ENCODE measurements at places on chromosomes 2 and 18. TPM values are rescaled to one million over a fixed set of nuclear protein-coding genes. Genes with fewer than 3 reads are reported as not detected.

LINC00305 gene
- not detected for total RNA-seq

ABCB11 gene
- 0.05 TPM for total RNA-seq

RPIA gene
- 18.2 TPM for total RNA-seq

GRCh38 chr2:155301221-155301620 lies 602.7 kb downstream of the KCNJ3 start:
- no peaks in the 10 kb centered on the region for H3K4me1 ChIP-seq
- H3K27me3 ChIP-seq: no peaks in the 10 kb centered on the region
- H3K4me3 ChIP-seq: no peak overlapping the region
- no peak for DNase-seq

DNA sequence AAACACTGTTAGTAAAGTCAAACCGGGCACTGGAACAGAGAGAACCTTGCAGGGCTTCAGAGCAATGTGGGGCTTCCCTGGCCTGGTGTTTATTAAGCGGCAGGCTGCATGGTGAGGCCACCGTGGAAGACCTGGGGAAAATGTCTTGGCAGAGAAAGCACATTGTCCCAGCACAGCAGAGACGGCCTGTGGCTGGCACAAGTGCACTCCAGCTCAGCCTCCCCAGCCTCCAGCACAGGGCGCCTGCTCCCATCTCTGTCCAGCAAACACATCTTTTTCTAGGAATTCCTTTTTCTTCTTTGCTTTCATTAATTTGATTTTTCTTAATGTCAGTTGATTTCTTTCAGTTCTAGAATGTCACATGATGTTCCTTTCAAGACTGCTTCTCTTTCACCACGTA lies 138.2 kb upstream of the NFATC1 start:
- no peak for DNase-seq
- H3K4me1 ChIP-seq: no peaks in the 10 kb centered on the region
- no peaks in the 10 kb centered on the region for H3K36me3 ChIP-seq

GRCh38 chr18:47788621-47789020 lies 141.8 kb downstream of the SMAD2 start:
- no peak for DNase-seq
- H3K4me1 ChIP-seq: no peaks in the 10 kb centered on the region

GRCh38 chr2:220275454-220275853 lies 648.0 kb downstream of the SLC4A3 start:
- H3K4me1 ChIP-seq: no peaks in the 10 kb centered on the region
- H3K27me3 ChIP-seq: no peaks in the 10 kb centered on the region
- DNase-seq: no peak
- no peak overlapping the region for H3K27ac ChIP-seq

AGXT gene
- 0.36 TPM for total RNA-seq

MOCOS gene
- total RNA-seq: 3.0 TPM

DNA sequence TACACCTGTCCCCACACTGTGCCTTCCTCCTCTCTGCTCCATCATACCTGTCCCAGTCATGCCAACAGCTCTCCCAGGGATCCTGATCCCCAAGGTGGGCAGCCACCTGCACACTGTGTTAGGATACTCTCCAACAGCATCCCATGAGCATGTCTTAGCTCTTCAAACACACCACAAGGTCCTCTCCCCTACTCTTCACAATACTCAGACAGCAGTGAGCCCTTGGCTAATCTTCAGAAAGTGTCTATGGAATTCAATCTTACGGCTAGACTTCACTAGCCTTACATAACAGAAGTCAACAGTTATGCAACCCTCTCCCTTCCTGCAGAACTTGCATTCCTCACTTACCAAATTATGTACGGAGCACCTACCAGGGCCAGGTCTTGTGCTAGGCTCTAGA lies 79.9 kb downstream of the MYO5B start:
- H3K4me1 ChIP-seq: no peaks in the 10 kb centered on the region
- H3K4me3 ChIP-seq: no peak overlapping the region
- H3K27me3 ChIP-seq: no peaks in the 10 kb centered on the region
- no peak overlapping the region for H3K27ac ChIP-seq
- H3K36me3 ChIP-seq: no peaks in the 10 kb centered on the region

MAPRE2 gene
- 14.1 TPM for total RNA-seq

- H3K4me1 ChIP-seq: no peaks in the 10 kb centered on the region
- DNase-seq: no peak
- H3K4me3 ChIP-seq: no peak overlapping the region
- H3K27me3 ChIP-seq: no peaks in the 10 kb centered on the region
Observed at GRCh38 chr2:236503100-236503499, 66.5 kb upstream of the ACKR3 start.

GRCh38 chr2:1606421-1607235 lies 137.7 kb downstream of the PXDN start:
- H3K36me3 ChIP-seq: no peaks in the 10 kb centered on the region
- DNase-seq: no peak
- H3K27me3 ChIP-seq: no peaks in the 10 kb centered on the region
- H3K4me3 ChIP-seq: no peak overlapping the region

DNA sequence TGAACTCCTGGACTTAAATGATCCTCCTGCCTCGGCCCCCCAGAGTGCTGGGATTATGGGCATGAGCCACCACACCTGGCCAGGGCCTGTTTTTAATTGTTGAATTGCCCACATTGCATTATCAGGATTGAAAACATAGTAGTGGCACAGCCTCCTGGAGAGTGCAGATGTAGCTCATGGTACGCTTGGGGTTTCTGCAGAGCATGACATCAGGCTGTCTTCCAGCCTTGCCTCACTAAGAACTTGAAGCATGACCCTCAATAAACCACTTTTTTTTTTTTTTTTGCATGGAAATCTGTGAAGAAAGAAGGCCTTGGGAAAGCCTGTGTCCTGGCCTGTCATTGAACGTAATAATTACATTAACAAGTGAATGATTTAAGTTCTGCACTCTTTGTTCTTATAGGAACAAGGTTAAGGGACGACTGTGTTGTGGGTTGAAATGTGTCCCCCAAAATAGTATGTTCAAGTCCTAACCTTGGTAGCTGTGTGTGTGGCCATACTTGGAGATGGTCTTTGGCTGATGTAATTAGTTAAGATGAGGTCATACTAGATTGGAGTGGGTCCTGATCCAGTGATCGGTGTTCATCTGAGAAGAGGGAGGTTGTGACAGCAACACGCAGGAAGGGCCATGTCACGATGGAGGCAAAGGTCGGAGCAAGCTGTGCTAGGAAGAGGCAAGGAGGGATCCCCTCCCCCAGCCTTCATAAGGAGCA lies 90.2 kb downstream of the AGAP1 start:
- no peak for DNase-seq
- H3K4me1 ChIP-seq: no peaks in the 10 kb centered on the region
- no peaks in the 10 kb centered on the region for H3K36me3 ChIP-seq

GRCh38 chr2:58609326-58609725 lies 368.2 kb upstream of the FANCL start:
- H3K27me3 ChIP-seq: peaks cover 3% of the 10 kb centered on the region
- H3K27ac ChIP-seq: no peak overlapping the region
- DNase-seq: no peak
- H3K4me1 ChIP-seq: no peaks in the 10 kb centered on the region

- no peak for DNase-seq
- no peaks in the 10 kb centered on the region for H3K27me3 ChIP-seq
- no peaks in the 10 kb centered on the region for H3K36me3 ChIP-seq
- H3K4me1 ChIP-seq: no peaks in the 10 kb centered on the region
Observed at GRCh38 chr2:12616456-12617156, 100.1 kb upstream of the TRIB2 start.

DNA sequence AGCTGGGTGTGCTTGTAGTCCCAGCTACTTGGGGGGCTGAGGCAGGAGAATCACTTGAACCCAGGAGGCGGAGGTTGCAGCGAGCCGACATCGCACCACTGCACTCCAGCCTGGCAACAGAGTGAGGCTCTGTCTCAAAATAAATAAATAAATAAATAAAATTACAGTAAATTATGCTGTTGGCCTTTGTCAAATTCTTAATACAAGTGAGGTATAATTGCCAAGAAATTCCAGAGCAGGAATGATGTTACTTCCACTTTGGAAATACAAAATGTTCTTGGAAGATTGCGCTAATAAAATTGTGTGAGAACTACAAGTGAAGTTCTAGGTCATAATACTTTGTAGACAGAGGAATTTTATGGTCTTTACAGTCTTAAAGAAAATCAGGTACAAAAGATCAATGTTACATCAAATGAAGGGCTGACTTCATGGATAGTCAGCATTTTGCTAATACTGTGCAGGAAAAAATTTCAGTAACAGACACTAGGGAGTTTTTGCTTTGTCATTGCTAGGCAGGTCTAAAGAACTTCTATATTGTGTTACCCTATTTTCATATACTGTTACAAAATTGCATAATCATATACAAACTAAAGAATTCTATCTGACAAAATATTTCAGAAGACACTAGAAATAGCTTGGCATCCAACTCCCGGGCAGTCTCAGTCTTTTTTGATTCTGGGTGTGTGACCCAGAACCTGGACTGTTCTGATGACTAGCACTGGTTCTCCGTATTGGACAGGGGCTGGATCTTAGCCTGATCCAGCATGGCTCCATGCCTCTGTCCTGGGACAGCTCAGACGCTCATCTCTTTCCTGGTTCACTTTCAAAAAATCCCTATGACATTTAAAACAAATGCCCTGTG lies 76.0 kb upstream of the STK17B start:
- no peaks in the 10 kb centered on the region for H3K36me3 ChIP-seq
- no peak overlapping the region for H3K4me3 ChIP-seq
- H3K27ac ChIP-seq: no peak overlapping the region
- no peaks in the 10 kb centered on the region for H3K27me3 ChIP-seq
- H3K4me1 ChIP-seq: no peaks in the 10 kb centered on the region
- DNase-seq: no peak

DNA sequence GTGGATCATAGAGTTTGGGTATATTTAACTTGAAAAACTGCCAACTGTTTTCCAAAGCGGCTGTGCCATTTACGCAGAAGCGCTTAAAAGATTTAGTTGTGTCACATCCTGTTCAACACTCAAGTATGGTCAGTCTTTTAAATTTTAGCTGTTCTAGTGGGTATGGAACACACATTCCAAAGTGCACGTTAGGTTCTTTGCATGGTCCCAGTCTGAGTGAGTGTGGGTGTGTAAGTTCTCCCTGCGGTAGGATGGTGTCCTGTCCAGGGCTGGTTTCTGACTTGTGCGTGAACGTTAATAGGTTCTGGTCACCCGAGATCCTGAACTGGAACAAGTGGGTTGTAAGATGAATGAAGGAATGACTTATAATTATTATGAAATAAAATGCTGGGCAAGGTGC lies 28.4 kb upstream of the IL36G start:
- H3K27me3 ChIP-seq: peaks cover 7% of the 10 kb centered on the region
- H3K36me3 ChIP-seq: no peaks in the 10 kb centered on the region
- H3K4me3 ChIP-seq: no peak overlapping the region
- H3K27ac ChIP-seq: no peak overlapping the region
- no peaks in the 10 kb centered on the region for H3K4me1 ChIP-seq
- DNase-seq: no peak

DNA sequence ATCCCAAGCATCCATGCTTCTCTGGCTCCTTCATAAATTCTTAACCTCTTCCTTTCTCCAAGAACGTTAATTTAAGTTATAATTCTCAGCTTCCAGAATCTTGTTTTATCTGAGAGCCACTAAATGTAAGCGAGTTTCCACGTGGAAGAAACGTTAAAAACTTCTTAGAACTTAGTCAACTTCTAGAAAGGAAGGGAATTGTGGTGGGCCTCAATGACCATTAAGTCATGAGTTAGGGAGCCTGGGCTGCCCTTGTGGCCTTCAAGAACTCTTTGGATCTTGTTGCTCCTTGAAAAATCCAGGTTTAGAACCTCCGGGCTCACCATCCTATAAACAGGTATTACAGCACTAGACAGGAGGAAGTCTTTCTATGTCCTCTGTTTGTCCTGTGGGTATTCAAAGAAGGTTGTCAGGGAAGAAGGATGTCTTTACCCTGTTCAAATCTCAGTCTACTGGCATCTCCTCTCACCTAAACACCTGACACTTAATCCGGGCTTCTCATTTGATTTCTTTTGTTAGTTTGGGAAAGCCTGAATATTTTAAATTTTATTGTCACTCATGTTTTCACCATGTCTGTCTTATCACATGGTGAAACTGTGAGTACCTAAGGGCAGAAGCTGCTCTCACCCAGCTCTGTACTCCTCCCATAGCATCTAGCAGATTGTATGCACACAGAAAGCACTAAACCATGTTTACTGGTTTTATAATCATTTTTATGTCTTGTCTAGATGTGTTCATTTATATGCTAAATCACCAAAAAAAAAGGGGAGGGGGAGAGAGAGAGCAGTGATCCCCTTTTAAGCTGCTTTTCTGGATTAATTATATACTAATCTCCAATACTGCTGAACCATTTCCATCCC lies 6.3 kb downstream of the RND3 start:
- H3K4me3 ChIP-seq: no peak overlapping the region
- H3K4me1 ChIP-seq: peaks cover 81% of the 10 kb centered on the region
- peaks cover 6% of the 10 kb centered on the region for H3K36me3 ChIP-seq
- no peaks in the 10 kb centered on the region for H3K27me3 ChIP-seq

ABCG8 gene
- 0.03 TPM for total RNA-seq

CHPF gene
- total RNA-seq: 17.5 TPM

GRCh38 chr2:212540341-212540740 lies 1.7 kb upstream of the ERBB4 start:
- no peaks in the 10 kb centered on the region for H3K36me3 ChIP-seq
- peaks cover 12% of the 10 kb centered on the region for H3K27me3 ChIP-seq
- H3K4me3 ChIP-seq: no peak overlapping the region
- peaks cover 3% of the 10 kb centered on the region for H3K4me1 ChIP-seq

GRCh38 chr2:239106314-239106908 lies 258.5 kb downstream of the TWIST2 start:
- H3K36me3 ChIP-seq: no peaks in the 10 kb centered on the region
- no peak overlapping the region for H3K27ac ChIP-seq
- no peaks in the 10 kb centered on the region for H3K4me1 ChIP-seq
- no peaks in the 10 kb centered on the region for H3K27me3 ChIP-seq
- H3K4me3 ChIP-seq: no peak overlapping the region

DNA sequence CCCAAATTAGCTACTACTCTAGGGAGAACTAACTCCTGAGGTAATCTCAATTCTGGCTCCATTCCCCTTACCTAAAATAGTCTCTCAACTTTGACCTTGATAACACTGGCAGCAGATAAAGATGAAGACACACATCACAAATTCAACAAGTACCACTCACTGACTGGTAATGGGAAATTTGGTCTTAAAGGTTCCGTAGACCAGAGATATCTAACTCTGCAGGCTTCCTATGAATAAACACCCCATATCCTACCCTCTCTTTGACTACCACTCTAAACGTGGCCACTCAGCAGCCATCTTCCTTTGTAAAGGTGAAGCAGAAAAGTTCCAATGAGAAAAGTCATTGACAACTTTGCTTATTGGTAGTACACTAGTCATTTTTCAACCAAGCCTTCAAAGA lies 38.6 kb upstream of the GALNT5 start:
- H3K36me3 ChIP-seq: no peaks in the 10 kb centered on the region
- no peaks in the 10 kb centered on the region for H3K4me1 ChIP-seq
- no peak overlapping the region for H3K4me3 ChIP-seq
- H3K27me3 ChIP-seq: no peaks in the 10 kb centered on the region

- no peak overlapping the region for H3K4me3 ChIP-seq
- no peaks in the 10 kb centered on the region for H3K36me3 ChIP-seq
- H3K4me1 ChIP-seq: peaks cover 41% of the 10 kb centered on the region
- no peak for DNase-seq
- no peaks in the 10 kb centered on the region for H3K27me3 ChIP-seq
Observed at GRCh38 chr2:43074592-43075053, 151.8 kb downstream of the ZFP36L2 start.

GRCh38 chr18:9103376-9103873 lies 926 bp downstream of the NDUFV2 start:
- peak overlapping the region; percentile 93 for H3K27ac ChIP-seq
- H3K27me3 ChIP-seq: no peaks in the 10 kb centered on the region
- peaks cover 5% of the 10 kb centered on the region for H3K36me3 ChIP-seq
- no peak for DNase-seq
- peaks cover 46% of the 10 kb centered on the region for H3K4me1 ChIP-seq
- peak overlapping the region; percentile 77 for H3K4me3 ChIP-seq

EMILIN2 gene
- total RNA-seq: 18.3 TPM

Measured in Panc1 (cell line).